Fibroblast of the conjunctiva (primary cell): ENCODE measurements at places on chromosomes 1 and 21.

DNA sequence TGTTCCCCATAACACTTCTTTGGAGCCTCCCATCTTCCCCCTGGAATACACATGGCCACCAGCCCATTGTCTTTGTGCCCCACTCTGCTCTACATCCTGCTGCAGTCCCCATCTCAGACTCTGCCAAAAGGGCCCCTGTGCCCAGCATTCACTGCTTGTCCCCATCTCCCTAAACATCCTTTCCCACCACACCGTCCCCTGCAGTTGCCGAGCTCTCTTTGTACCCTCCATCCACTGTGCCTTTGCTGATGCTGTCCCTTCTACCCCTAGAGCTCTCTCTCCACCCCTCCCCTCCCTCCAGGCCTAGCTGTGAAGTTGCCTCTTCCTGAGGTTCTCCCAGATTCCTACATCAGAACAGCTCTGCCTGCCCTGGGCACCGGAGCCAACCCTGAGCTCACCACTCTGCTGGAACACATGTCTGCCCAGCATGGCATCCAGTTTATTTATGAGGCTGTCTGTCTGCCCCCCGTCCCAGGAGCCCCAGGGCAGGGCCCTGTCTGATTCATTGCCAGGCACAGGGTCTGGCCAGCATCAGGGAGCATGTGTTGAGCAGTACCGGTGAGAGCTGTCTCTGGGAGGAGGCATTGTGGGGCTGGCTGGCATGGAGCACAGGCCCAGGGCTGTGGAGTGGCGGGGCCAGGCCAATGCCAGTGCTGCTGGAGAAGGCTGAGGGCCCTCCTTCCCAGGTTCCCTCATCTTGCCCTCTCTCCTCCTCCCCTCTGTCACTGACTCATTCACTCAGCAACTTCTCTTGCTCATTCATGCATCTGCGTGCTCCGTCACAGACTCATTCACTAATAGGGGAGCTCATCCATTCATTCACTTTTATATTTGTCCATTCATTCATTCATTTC lies 28.8 kb downstream of the EDN2 start:
- no peak for DNase-seq

DNA sequence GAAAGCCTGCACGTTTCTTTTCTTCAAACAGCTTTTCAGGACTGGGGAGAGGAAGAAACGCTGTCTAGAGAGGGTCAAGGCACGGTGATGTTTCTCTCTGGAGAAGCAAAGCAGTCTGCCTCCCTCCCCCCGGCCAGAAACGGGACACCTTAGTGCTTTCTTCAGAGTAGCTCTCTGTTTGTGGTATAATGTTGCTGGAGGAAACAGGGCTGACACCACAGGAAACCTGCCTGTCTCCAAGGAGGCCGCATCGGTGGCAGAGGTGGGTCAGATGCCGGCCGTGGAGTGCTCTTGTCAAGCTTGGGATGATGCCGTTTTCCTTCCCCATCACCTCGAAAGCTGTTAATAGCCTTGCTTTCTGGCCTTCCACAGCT lies 139.4 kb downstream of the DHRS3 start:
- no peak for DNase-seq

- no peak for DNase-seq
These were observed 10.9 kb downstream of the SLC1A7 start for GRCh38 chr1:53131590-53131938.

GRCh38 chr1:52056937-52057231 lies 789 bp downstream of the BTF3L4 start:
- DNase-seq, result no peak

DNA sequence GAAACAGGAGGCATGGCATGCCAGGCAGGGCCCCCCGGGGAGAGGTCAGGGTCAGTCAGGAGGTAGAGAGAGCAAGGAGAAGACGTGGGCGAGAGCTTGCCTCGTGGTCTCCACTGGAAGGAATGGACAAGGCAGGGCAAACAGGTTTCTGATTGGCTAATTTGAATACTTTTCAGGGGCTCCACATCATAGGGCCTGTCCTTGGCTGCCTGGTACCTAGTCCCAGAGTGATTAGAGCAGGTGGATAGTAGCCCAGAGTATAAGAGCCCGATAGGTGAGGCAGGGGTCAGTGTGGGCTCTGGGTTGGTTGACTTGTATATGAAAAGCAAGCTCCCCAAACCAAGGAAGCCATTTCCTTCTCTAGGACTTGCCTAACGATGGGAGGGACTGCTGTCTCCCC lies 178.6 kb downstream of the ZP4 start:
- DNase-seq, result no peak

DNA sequence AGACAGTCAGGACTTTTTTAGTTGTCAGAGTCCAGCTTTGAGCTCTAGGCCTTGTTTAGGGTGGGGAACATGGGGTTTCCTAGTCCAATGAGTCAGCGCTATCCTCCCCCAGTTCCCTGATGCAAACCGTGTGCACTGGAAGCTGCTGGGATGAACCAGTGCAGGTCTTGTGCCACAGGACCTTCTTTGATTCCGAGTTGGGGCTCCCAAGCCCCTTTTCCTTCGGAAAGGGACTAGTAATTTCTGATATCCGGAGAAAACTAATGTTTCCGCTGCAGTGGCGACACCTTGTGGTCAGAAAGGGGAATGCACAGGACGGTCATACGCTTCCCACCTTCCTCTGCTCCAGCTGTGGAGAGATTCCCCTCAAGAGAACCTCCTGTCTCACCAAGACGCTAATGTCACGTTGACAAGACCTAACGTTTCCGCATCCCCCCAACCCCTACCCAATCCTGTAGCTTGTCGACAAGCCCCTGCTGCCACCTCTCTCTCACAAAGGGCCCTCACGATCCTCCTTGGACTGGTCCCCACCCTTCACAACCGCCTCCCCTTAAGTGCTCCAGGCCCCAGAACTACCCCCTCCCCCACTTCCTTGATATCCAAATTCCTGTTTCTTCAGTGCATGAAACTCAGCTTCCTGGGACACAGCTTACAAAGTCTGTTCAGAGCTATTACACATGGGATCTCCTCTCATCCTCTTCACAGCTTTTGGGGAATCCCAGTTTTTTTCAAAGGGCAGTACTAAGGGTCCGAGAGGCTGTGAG lies 30.9 kb downstream of the GPA33 start:
- DNase-seq, result peak; percentile 22

DNA sequence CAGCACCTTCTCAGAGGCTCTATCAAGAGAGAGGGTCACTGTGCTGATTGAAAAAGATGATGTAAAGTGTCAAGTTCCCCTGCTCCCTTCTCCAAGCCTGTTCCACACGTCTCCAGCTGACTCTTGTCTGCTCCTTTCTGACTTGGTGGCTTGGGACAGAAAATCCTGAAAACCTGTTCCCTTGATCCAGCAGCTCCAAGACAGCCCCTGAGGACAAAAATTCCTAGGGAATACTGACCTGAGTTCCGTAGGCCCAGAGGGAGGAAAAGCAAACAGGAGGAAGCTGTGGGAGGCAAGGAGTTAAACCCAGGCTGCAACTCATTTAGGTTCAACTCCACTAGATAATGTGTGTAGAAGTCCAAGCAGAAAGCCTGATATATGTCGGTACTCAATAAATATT lies 42.1 kb upstream of the ATP2B4 start:
- no peak for DNase-seq

GRCh38 chr1:56819387-56819899 lies at the start of gene FYB2:
TSS of gene FYB2 (minus strand) at chr1:56819404. CDS start at chr1:56819290, 114 bp downstream.
- DNase-seq, result no peak

DNA sequence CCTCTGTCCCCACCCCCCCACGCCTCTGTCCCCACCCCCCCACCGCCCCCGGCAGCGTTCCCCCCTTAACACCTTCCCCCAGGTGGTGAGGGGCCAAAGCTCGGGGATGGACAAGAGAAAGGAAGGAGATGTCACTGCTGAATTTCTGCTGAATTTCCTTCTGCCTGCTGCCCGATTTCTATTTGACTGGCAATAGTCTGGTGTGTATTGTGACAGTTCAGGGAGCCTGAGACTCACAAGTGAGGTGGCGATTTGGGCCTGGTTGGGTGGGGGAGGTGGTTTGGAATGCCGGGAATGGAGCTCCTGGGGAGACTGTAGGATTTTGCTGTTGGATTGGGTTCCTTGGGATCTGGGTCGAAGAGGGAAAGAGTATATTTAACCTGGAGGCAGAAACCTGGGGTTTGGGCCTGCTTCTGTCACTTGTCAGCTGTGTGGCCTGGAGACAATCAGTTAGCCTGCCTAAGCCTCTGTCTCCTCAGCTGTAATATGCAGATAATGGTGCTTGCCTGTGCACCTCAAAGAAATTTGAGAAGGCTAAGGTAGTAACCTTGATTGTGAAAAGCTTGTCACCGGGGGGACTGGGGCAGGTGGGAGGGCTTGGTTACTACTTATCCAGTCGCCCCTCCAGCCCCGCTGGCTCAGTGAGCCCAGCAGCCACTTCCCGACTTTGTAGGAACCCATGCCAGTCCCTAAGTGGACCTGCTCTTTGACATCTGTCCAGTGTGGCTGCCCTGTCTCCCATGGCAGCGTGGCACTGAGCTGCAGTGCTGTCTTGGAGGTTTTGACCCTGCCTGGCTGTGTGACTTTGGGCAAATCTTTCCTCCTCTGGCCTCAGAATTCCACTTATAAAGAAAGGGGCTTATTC lies 7.7 kb upstream of the LMNA start:
- no peak for DNase-seq

- DNase-seq, result no peak
These were observed 27.5 kb downstream of the OVGP1 start for GRCh38 chr1:111399792-111400610.

- peak; percentile 94 for DNase-seq
These were observed 22.2 kb upstream of the SPATA6 start for GRCh38 chr1:48493970-48494769.
